ENCODE measurements at places on chromosomes 11 and 22. TPM values are rescaled to one million over a fixed set of nuclear protein-coding genes. Genes with fewer than 3 reads are reported as not detected.

Gene RASL10A
- 0.88 TPM for total RNA-seq

Gene PRR5L
- 2.1 TPM for total RNA-seq

Gene PHF21B
- total RNA-seq: not detected

GRCh38 chr22:35488513-35488912, 52.1 kb upstream of the RASD2 start:
- peak; percentile 10 for ATAC-seq

GRCh38 chr11:92948116-92948515, 21.3 kb upstream of the MTNR1B start:
- no peak for ATAC-seq

GRCh38 chr11:23494981-23495380, 634.7 kb upstream of the CCDC179 start:
- no peak for ATAC-seq

- ATAC-seq: no peak
These were observed 16.2 kb downstream of the MPPED1 start for GRCh38 chr22:43428005-43428485.
